Adipocyte (in vitro differentiated cells): ENCODE measurements at places on chromosomes 4 and X.

DNA sequence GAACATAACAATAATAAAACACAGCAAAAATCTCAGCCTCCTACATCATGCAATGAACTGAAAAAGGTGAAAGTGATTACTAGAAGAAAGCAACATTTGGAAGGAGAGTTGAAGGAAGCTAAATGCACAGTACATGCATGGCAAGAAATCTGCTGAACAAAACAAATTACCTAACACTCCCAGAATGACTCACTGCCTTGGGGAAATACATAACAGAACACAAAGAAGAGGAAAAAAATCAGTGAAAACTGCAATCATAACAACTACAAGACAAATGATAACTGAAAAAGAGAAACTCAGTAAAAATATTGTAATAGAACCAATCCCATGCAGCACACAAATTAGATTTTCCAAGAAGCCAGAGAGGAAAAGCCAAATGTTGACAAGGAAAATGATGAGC, 1513.2 kb downstream of the ARAP2 start:
- no peak for DNase-seq

GRCh38 chr4:79042079-79042674, 102.9 kb upstream of the PAQR3 start:
- DNase-seq: peak; percentile 62

GRCh38 chr4:60759518-60760245, 440.4 kb upstream of the ADGRL3 start:
- DNase-seq: no peak

DNA sequence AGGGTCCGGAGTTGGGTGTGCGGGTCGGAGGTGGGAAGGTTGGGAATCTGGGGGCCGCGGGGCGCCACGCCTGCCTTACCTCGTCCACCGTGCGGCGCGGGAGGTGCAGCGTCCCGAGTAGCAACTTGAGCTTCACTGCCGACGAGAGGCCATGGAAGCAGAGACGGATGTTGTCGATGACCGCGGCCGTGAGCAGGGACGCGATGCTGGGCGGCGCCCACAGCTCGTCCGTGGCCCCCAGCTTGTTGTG, 178 bp downstream of the NELFA start:
- DNase-seq: no peak

DNA sequence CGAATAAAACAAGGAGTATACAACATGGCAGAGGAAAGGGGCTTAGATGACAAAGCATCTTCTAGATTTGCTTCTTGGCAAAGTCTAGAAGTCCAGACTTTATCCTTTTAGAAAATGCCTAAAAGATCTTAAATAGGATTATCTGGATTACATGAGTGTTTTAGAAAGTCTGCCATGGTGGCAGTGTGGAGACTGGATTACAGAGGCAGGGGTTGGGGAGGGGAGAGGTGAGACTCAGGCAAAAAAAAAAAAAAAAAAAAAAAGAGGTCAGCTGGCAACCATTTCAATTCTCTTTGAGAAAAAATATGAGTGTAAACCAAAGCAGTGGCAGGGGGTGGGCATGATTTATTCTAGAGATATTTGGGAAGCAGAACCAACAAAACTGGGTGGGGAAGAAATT, 17.4 kb downstream of the ZNF827 start:
- DNase-seq: no peak
